ENCODE measurements at places on chromosomes 7 and 10.

GRCh38 chr7:82742163-82742562, 298.6 kb upstream of the CACNA2D1 start:
- no peak for DNase-seq

- no peak for DNase-seq
Measured at GRCh38 chr7:66310620-66311019, 105.5 kb downstream of the TPST1 start.

DNA sequence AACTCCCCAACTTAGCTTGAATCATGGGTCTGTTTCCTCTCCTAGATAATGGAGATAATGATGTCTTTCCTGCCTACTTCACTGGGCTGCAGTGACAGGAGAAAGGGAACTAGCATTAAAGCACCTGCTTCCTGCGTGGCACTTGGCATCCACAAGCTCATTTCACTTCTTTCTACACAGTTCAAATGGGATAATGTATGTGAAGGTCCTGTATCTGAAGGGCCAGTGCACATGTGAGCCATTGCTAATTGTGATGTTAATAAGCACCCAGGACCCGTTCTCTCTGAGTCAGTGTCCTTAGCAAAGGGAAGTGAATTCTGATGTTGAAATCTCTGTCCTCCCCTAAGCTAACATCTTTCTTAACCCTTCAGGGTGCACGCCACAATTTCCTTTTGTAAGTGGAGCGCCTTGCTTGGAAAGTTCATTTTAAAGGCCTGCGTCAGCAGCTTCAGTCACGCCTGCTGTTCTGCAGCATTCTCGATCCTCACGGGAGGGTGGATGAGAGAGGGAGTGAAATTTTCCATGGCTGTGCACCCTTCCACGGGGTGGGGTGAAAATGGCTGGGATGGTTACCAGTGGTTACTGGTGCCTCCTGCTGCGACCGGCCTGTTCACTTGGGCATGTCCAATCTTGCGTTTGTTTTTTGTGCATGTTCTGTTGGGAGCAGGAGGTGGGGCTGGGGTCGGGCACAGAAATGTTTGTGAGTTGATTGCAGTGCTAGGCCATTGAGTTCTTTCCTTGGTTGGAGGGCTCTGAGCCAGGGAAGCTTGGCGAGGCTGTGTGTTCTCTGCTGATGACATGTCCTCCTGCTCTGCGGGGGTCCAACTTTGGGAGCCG, 59.2 kb downstream of the HK1 start:
- DNase-seq, result no peak

DNA sequence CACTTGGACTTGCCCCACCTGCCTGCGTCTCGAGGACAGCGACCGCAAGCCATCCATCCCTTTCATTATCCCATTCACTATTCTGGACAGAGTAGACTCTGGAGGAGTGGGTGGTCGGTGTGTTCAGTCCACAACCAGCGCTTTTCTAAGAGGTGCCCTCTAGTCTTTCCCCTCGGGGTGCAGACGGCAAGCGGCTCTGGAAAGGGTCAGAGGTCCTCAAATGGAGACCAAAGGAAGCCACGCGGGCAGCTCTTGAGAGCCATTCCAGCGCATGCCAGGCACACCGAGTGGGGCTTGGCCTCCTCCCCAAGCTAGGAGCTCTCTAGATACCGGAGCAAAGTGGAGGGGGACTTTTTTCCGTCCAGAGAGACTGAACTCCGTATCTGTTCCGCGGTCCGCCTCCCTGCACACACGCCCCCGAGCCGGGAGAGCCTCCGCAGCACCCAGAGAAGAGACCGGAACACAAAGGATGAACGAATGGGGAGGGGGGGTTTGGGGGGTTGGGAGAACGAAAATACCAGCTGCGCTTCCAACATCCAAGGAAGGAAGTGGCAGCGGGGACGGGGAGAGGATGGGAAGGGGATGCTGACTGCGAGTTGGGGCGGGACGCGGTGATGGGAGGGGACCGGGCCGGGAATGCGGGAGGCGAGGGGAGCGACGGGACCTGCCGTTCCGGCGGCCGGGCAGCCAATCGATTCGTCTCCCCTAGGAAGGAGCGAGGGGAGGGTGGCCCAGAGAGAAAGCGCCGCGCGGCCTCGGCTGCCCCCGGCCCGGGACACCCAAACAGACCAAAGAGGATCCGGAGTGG, 515 bp downstream of the GSDME start:
- peak; percentile 47 for DNase-seq

DNA sequence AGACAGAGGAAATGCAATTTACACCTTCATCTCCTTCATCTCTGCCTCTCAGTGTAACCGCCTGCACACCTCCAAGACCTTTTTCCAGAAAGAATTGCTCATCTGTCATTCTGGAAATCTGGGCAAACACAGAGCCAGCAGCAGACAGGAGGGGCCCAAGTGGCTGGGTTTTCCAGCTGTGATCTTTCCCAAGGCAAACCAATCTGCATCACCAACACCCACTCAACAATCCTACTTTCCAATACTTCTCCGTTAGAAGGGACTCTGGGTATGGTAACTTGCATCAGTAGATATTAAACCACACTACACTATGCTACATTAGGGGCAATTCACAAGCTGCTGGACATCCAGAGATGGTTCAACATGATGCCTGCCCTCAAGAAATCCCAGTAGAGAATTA, 781.8 kb upstream of the AUTS2 start:
- no peak for DNase-seq

GRCh38 chr10:117653170-117653515, 110.6 kb downstream of the EMX2 start:
- DNase-seq, result no peak

GRCh38 chr10:128345353-128345752, 219.1 kb upstream of the MKI67 start:
- DNase-seq, result no peak

- no peak for DNase-seq
Measured at GRCh38 chr7:98203261-98203963, 7.8 kb upstream of the BHLHA15 start.

Data from activated naive CD8-positive, alpha-beta T cell treated with anti-CD3 and anti-CD28 coated beads, Interleukin-2, amount 10 ng/mL, durations not matched to agents 7 days and 5 days (primary cell).